ENCODE measurements at places on chromosomes 2 and 18.

- no peak for DNase-seq
Measured at GRCh38 chr2:61736953-61737352, 116.9 kb downstream of the FAM161A start.

DNA sequence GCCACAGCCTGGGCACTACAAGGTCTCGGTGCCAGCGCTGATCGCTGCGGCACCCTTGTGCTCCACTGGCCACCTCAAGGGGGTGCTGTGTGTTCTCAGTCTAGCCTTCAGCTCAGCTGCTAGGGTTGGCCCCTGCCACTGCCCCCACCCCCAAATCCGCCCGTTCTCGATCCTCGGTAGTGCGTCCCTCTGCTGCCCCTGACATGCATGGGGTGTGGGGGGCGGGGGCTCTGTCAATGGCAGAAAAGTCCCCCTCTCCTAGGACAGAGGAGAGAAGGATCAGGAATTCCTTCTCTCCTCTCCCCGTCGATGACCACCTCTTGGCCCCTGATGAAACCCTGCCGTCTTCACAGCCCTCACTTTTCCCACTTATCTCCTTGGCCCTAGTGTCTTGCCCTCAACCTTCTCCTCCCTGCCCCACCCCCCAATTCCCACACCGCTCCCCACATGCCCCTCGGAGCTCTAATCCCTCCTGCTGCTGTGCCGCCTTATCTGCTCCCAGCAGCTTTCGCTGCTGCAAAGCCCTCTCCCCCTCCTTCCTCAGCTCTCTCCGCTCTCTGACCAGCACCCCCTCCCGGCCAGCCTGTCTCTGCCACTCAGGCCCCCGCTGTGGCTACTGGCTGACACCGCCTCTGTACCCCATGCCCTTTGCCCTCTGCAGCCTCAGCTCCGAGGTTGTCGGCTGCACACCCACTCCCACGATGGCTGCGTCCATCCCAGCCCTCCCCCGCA lies 4.3 kb upstream of the ASIC4 start:
- DNase-seq = no peak

DNA sequence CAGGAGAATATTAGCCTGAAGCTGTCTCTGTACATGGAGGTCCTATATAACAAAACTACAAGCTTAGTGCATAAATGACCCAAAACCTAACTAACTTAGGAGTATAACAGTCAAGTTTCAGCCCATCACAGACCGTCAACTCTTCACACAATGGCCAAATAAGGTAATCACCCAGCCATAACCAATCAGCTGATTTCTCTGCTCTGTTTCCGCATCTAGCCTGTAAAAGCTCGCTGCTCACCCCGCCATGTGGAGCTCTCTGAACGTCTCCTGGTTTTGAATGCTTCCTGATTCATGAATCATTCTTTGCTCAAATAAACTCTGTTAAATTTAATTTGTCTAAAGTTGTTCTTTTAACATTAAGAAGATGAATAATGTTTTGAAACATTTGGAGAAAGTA lies 593.6 kb downstream of the TMX3 start:
- DNase-seq = no peak

DNA sequence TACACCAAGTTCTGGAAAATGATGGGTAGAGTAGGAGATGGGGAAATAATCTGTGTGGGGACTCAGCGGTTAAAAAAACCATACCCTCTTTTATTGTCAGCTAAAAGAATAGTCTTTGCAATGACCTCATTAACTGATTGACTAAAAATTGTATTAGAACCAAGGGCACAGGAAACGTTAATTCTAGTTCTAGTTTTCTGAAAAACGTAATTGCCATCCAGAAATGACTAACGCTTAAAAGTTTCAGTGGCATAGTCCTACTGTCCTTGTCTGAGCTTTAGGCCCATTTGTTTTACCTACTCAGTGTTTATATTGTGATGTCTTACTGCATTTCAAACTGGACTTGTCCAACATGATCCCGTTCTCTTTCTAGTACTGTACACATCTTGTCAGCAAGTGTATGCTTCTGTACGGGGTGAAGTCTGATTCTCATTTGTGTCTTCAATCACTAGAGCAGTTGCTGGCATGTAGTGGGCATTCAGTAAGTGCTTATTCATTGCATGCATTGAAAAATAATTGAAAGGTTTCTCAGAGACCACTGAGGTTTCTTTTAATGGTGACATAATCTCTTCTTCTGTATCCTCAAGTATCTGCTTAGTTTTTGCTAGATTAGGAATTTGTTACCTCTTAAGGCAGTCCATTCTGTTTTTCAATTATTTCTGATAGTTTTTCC lies 81.5 kb downstream of the ZNF407 start:
- DNase-seq = no peak

- no peak for DNase-seq
Measured at GRCh38 chr2:123916531-123916930, 108.6 kb upstream of the CNTNAP5 start.

Data from stimulated activated CD8-positive, alpha-beta memory T cell treated with anti-CD3 and anti-CD28 coated beads, Interleukin-4, amount 100 ng/mL, for 1 hour (primary cell).